MCF 10A (cell line): ENCODE measurements at places on chromosomes 1 and 21. TPM values are rescaled to one million over a fixed set of nuclear protein-coding genes. Genes with fewer than 3 reads are reported as not detected.
A peak's percentile ranks its signal among the peaks of the same experiment; 100 is the strongest.

DNA sequence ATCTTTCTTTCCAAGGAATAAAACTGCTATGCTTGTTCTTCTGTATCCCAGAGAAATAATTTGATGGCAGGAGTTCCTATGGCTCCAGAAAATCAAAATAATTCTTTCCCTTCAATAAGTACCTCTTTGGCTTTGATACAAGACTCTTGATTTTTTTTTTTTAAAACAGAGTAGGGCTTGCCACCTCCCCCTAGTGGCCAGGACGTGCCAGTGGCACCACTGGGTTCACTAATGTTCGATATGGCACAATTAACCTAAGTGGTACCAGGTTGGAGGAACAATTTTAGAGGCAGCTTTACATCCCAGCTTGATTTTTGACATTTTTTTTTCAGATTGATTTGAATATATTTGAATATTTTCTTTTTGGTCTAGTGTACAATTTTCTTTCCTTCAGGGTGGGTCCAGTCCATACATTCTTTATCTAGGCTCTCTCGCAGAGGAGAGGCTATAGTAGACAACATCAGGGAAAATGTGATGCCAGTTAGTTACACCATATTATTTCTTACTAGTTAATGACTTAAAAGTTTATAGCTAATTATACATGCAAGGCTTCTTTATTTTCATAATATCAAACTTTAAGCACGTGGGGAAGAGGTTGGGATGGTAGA is 330.9 kb downstream of the S1PR1 start:
- DNase-seq, result peak; percentile 47

DNA sequence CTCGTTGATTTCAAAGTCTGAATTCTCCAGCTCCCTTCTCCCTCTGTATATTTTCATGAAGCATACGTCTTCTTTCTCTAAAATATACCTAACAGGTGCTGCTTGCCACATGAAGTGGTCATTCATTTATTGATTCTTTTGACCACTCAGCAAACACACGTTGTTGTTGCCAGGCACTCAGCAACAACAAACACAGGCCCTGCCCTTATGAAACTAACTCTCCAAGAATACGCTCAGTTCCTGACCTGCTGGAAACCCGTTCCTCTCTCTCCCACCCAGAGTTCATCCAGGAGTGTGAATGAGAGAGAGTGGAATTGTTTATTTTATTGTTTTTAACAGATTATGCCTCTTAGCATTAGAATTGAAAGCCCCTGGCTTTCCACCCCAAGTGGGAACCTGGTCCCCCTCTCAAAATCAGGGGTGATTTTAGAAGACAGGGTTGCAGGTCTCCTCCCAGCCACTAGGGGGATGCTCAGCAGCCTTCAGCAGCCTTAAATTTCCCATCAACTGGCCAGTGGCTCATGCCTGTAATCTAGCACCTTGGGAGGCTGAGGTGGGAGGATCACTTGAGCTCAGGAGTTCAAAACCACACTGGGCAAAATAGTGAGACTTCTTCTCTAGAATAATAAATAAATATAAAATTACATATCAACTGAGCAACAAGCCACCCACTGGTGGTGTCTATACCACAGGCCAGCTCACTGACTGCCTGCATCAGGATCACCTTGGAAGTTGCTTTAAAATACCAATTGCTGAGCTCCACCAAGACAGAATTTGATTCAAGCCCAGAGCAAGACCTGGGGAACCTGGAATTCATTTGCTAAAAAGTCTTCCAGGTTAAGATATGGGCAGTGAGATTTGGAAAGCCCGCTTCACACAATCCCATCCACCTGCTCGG is 181.0 kb upstream of the KLHDC7A start:
- peak; percentile 35 for DNase-seq

The OPRD1 gene
- total RNA-seq, result not detected in 2 replicates

DNA sequence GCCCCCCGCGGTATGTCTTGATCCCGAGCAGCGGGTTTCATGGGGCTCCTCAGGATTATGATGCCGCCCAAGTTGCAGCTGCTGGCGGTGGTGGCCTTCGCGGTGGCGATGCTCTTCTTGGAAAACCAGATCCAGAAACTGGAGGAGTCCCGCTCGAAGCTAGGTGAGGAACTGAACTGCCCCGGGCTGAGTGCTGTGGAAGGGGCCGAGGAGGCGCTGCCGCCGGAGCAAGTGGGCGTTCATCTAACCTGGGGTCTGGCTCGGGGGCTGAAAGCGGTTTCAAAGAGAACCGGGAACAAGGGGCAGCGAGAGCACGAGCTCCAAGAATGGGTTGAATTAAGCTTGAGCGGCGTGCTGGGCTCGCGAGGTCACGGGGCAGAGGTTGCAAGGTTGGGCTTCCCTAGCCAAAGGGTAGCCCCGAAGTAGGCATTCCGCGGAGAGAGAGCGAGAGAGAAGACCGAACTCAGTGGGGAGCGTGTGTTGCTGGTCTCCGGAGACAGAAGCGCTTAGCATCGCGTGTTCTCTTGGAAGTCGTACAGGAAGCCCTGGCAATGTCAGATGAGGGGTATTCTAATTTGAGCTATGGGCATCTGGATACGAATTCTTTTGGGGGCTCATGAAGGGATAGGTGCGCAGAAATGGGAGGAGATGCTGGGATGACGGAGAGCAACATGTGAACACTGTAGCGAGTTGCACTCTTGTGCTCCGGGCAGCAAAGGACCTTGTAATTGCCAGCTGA is 732 bp downstream of the HS2ST1 start:
- peak; percentile 64 for DNase-seq

GRCh38 chr1:110138956-110139355 is 11.3 kb upstream of the SLC6A17 start:
- no peak for DNase-seq

The BEND5 gene
- not detected in 2 replicates for total RNA-seq

- DNase-seq, result no peak
These were observed 20.4 kb upstream of the SLC2A1 start for GRCh38 chr1:42979036-42979430.

The HENMT1 gene
- total RNA-seq, result not detected in 2 replicates
